Stimulated activated CD4-positive, alpha-beta T cell treated with anti-CD3 and anti-CD28 coated beads, Interleukin-1b, Interleukin-23, amount 100 ng/mL, for 24 hours (primary cell): ENCODE measurements at places on chromosomes 3 and 15.

DNA sequence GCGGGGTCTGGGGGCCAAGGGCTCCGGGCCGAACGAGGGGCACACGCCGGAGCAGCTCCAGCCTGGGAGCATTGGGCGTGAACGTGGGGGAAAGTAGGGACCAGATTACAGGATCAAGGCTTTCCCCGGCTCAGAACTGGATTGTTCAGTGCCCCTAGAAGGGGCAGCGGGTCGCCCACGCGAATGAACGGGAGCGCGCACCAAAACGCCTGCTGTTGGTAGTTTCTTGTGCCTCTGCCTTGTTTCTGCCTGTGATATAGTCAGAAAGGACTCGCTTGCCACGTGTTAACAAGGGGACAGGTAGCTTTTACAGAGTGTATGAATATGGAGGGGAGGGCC, 1.1 kb downstream of the CASR start:
- no peak for DNase-seq

GRCh38 chr3:34396956-34397355, 598.5 kb downstream of the PDCD6IP start:
- no peak for DNase-seq

DNA sequence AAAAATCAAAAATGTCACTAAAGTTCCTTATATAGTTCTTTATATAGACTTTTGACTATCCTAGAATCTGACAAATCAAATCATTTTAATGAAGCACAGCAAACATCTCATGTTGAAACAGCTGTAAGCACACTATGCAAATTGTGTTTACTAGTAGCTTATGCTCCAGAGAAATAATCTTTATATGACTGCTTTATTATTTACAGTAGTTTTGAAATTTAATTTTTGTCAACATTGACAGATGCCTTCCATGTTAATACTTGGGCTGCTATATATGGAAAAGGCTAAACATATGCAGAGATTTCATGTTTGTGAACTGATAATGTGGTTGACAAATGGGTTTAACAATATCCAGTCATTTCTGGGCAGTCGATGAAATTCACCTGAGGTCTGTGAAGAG, 616.8 kb downstream of the TAFA4 start:
- DNase-seq, result no peak

DNA sequence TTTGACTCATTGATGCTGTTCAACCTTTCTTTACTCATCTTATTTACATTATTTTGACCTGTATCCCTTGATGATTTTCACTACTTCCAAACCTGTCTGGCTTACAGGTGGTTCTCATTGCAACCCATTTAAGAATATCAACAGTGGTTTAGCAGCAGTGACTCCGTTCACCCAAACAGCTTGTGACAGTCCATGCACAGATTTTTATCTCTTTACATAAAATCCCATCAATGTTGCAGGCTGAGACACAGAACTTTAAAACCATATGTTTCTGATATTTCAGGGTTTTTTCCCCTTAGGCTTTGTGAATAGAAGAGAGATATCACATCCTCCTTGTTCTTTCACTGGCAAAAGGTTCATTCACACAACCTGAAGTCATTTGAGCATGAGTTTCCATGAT, 149.1 kb upstream of the CDIN1 start:
- no peak for DNase-seq

DNA sequence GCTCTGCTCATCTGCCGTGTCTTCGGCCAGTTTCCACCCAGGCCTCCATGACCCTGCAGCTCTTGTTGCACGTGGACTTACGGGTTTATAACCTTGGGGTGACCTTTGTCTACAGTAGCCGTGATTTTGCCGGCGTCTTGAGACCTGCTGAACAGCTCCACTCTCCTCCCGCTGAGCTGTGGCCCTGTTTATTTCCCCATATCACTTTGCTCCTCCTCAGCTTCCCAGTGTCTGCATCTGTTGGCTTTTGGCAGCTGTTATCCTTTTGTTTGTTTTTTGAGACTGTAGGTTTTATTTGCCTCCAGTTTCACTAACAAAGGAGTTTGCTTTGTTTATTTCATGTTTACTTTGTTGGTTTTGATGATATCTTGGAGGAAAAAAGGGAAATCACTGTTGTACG, 29.3 kb upstream of the SLC28A1 start:
- no peak for DNase-seq

DNA sequence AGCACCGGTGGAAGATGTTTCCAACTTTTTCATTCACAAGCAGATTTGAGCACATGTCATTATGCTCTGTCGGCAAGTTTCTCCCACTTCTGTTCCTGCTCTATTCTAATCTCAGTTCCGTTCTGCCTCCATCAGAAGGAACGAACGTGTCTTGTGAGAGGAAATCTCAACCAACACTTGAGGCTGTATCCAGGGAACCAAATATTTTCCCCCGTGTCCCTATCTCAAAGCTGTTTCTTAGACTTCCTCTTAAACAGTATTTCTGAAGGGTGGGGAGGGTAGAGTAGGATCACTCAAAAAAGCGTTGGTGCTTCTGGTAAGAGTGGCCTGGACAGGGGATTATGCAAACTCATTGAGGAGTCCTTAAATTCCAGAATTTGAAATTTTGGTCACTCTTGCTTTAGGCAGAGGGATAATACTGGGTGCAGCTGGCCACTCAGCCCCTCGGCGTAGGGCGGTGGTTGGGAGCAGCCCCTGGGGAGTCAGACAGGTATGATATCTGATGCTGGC, 54.9 kb downstream of the FRMD4B start:
- DNase-seq, result no peak

GRCh38 chr3:40864146-40864782, 335.0 kb upstream of the CTNNB1 start:
- no peak for DNase-seq

GRCh38 chr15:65434201-65434600, 11.5 kb upstream of the IGDCC4 start:
- DNase-seq, result no peak

GRCh38 chr3:5888851-5889250, 701.3 kb downstream of the EDEM1 start:
- no peak for DNase-seq

DNA sequence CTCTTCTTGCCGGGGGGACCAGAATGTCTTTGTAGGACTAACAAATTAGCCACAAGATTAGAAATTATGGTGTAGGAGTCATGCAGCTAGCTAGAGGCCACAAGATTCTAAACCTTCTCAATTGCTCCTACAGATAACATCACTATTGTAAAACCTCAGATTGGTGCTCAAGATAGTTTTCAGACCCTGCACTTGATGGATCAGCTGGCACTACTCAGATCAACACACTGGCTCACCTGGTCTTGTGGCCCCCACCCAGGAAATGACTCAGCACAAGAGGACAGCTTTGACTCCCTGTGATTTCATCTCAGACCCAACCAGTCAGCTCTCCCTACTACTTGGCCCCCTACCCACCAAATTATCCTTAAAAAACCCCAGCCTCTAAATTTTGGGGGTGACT, 124.1 kb upstream of the RASGRP1 start:
- DNase-seq, result no peak

- DNase-seq, result no peak
Measured at GRCh38 chr3:42053476-42053875, 37.7 kb upstream of the TRAK1 start.

GRCh38 chr3:177665122-177665808, 468.0 kb upstream of the TBL1XR1 start:
- DNase-seq, result no peak

DNA sequence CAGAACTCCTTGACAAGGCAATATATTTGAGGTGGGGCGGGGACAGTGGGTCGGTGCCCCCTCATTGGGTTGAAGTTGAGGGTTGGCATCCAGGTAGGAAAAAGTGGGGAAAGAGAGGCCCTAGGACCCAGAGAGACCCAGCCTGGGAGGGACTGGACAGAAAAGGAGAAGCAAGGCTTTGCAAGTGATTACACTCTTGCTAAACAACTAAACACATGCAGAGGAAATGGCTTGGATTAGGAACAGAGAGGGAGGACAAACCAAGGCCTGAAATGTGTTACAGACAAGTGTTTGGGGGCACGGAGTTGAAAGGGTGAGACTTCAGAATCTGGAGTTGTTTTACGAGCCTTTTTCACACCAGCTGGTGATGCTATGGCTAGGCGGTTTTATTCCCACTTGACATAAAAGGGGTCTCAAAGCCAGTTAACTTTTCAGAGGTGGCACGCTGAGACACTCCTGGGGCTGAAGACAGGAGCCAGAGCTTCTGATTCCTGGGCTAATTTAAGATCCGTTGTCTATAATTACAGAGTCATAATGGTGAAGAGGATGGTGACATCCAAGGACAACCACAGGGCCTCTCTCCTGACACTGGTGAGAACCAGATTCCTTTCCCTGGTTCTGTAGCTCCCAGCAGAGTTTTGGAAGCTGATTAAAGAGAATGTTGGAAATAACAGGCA, 7.7 kb upstream of the KCTD6 start:
- no peak for DNase-seq

DNA sequence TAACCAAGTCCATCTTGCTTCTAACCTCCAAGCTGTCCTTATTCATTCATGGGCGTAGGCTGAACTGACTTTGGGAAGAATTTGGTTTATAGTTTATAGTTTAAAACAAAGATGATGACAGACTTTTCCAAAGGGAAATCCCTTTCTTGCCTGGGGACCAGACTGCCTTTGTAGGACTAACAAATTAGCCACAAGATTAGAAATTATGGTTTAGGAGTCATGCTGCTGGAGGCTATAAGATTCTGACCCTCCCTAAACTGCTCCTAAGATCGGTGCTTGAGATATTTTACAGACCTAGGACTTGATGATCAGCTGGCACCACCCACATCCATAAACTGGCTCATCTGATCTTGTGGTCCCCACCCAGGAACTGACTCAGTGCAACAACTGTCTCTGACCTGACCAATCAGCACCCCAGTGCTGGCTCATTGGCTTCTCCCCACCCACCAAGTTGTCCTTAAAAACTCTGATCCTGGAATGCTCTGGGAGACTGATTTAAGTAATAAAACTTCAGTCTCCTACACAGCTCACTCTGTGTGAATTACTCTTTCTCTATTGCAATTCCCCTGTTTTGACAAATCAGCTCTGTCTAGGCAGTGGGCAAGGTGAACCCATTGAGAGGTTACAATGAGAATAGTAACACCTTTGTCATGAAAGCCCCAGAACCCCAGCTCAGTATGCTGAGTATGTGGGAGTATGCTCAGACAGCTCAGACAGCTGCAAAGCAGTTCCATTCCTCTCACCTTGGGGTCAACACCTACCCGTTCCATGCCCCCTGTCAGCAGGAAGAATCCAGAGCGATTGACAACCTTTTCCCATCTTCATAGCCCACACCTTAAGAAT, 51.6 kb upstream of the C15orf39 start:
- no peak for DNase-seq
